ENCODE measurements at places on chromosomes 7 and 10. TPM values are rescaled to one million over a fixed set of nuclear protein-coding genes. Genes with fewer than 3 reads are reported as not detected.
A peak's percentile ranks its signal among the peaks of the same experiment; 100 is the strongest.

CYP17A1 gene
- total RNA-seq, result not detected

DNA sequence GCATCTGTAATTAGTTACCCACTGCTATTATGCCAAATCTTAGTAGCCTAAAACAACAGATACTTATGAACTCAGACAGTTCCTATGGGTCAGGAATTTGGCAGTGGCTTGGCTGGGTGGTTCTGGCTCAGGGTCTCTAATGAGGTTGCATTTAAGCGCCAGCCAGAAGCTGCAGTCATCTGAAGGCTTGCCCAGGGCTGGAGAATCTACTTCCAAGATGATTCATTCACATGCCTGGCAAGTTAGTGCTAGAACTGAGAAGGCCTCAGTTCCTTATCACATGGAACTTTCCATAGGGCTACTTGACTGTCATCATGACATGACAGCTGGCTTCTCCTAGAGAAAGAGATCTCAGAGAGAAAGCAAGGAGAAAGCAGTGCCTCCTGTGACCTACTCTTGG lies 121.3 kb downstream of the AVL9 start:
- H3K27ac ChIP-seq, result no peak overlapping the region
- no peaks in the 10 kb centered on the region for H3K36me3 ChIP-seq
- H3K27me3 ChIP-seq, result no peaks in the 10 kb centered on the region
- no peaks in the 10 kb centered on the region for H3K4me1 ChIP-seq
- no peak overlapping the region for H3K4me3 ChIP-seq
- no peak for DNase-seq

DNA sequence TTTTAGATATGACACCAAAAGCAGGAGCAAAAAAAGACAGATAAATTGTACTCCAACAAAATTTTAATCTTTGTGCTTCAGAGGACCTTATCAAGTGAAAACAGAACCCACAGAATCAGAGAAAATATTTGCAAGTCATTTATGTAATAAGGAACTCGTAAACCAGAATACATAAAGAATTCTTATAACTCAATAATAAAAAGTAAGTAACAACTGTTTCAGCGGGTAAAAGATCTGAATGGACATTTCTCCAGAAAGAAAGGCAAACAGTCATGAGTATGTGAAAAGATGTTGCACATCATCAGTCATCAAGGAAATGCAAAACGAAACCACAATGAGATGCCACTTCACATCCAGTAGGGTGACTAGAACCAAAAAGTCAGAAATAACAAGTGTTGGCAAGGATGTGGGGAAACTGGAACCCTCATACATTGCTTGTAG lies 167.7 kb upstream of the KCTD7 start:
- peaks cover 6% of the 10 kb centered on the region for H3K4me1 ChIP-seq
- DNase-seq, result no peak
- no peak overlapping the region for H3K4me3 ChIP-seq
- H3K27me3 ChIP-seq, result no peaks in the 10 kb centered on the region
- H3K36me3 ChIP-seq, result no peaks in the 10 kb centered on the region

DNA sequence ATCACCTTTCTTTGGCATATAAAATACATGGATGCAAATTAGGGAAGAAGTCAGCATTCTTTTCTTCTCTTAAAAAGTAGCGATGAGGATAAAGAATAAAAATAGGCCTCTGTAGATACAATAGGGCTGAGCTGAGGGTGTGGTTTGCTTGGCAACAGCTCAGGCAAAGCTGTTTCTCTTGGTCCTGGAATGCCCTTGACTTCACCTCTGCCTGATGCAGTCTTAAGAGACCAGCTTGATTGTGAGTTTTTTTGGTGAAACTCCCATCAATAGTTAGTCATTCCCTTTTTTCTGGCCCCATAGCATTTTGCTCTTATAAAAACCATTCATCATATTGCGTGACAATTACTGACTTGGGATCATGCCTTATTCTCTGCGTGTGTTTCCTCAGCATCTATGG lies 42.1 kb upstream of the MKLN1 start:
- H3K4me3 ChIP-seq, result no peak overlapping the region
- H3K36me3 ChIP-seq, result no peaks in the 10 kb centered on the region
- no peaks in the 10 kb centered on the region for H3K4me1 ChIP-seq
- peak overlapping the region; percentile 75 for H3K27ac ChIP-seq
- no peaks in the 10 kb centered on the region for H3K27me3 ChIP-seq
- DNase-seq, result no peak

STOX1 gene
- 0.41 TPM for total RNA-seq
